ENCODE measurements at places on chromosomes 6 and 20.

GRCh38 chr6:46509063-46509462 lies 17.8 kb upstream of the RCAN2 start:
- DNase-seq, result no peak

DNA sequence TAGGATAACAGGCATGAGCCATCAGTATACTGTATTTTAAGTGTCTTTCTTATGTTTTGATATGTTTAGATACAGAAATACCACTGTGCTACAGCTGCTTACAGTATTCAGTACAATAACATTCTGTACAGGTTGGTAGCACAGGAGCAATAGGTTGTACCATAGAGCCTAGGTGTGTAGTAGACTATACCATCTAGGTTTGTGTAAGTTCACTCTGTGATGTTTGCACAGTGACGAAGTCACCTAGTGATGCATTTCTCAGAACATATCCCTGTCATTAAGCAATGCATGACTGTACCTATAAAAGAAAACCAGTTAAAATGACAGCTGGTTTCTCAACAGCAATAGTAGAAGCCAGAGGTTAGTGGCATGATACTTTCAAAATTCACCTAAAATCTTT lies 3.0 kb upstream of the ZBTB24 start:
- no peak for DNase-seq

DNA sequence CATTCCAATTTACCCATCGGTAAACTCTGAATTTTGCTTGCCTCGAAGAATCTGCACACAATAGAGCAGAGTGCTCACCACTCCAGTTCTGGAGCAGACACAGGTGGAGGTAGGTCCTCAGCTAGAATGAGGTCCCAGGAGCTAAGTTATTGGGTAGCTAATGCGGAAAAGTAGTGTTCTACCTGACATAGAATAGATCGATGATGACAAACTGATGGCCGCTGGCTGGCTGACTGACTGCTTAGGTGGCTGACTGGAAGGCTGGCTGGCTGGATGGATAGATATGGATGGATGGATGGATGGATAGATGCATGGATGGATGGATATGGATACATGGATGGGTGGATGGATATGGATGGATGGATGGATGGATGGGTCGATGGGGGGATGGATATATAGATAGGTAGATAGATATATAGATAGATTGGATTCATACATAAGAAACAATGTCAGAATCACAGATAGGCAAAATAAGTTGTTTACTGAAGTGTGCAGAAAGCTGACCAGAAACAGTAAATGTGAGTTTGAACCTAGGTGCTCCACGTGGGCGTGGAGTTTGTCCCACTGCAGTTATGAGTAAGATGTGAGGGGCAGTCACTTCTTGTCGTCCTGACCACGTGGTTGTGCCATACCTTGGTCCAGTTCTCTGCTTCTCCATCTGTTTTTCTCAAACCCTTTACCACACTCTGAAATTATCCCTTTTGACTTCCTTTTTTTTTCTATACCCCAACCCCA lies 62.1 kb downstream of the TBXT start:
- DNase-seq, result no peak

GRCh38 chr6:73388433-73388799 lies 6.2 kb upstream of the DDX43 start:
- DNase-seq, result no peak

DNA sequence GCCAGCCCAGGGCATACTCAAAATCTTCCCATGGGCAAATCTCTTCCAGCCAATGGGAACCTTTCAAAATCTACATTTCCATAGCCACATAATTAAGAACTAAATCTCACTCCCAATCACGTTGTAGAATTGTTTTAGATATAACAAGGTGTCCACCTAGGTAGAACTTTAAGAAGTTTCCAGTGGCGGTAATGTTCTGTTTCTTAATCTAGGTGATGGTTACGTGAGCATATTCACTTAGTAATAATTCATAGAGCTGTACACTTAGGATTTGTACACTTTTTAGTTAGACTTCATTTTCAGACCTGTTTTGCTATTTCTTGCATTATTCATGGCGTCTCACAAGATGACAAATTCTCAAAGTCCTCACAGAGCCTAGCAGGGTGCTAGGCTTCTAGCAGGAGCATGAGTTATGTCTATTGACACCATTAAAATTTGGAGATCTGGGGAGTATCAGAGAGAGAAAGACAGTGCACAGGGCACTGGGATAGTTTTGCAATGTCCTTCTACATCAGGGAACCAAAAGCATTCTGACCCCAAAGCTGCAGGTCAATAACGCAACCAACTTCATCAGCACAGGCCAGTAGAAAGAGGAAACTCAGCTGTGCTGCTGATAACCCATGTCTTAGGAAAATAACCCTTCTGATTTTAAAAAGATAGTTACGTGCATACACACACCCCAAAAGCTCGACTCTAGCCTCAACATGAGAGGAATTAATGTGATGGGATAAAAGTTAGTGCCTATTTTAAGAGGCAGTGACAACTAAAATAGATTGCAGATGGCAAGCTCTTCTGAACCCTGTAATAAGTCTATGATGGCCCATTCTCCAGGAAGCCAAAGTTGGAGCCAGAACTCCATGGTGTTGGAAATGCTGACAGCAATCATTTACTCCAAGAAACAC lies 518.1 kb upstream of the JARID2 start:
- DNase-seq, result peak; percentile 91

- DNase-seq, result no peak
Observed at GRCh38 chr6:26126394-26127235, 39.4 kb downstream of the HFE start.

- DNase-seq, result no peak
Observed at GRCh38 chr6:5199702-5200101, 61.0 kb downstream of the LYRM4 start.

GRCh38 chr6:43910638-43911353 lies 140.8 kb downstream of the VEGFA start:
- DNase-seq, result no peak

GRCh38 chr20:2379511-2380229 lies 1.0 kb upstream of the TGM6 start:
- DNase-seq, result no peak

DNA sequence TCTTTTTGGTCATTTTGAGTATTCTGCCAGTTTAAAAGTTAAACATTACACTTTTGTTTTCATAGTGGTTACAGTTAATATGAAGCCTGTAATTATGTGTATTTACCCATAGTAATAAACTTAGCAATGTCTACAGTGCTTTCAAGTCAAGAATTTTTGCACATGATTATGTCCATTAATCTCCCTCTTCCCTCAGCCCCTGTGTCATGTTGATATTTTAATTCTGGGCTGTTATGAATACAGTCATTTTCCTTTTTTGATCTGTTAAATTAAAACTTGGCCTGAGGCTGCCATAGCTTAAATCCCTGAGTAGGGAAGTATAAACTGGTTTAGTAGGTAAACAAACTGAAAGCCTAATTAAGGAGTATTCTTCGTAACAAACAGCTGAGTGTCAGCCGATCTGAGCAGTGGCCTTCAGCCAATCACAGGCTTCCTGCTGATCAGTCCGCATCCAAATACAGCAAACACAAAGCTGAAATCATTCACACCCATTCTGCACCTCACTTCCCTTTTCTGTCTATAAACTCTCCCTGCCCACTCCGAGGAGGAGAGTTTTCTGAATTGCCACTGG lies 9.5 kb upstream of the SFT2D1 start:
- DNase-seq, result peak; percentile 70

DNA sequence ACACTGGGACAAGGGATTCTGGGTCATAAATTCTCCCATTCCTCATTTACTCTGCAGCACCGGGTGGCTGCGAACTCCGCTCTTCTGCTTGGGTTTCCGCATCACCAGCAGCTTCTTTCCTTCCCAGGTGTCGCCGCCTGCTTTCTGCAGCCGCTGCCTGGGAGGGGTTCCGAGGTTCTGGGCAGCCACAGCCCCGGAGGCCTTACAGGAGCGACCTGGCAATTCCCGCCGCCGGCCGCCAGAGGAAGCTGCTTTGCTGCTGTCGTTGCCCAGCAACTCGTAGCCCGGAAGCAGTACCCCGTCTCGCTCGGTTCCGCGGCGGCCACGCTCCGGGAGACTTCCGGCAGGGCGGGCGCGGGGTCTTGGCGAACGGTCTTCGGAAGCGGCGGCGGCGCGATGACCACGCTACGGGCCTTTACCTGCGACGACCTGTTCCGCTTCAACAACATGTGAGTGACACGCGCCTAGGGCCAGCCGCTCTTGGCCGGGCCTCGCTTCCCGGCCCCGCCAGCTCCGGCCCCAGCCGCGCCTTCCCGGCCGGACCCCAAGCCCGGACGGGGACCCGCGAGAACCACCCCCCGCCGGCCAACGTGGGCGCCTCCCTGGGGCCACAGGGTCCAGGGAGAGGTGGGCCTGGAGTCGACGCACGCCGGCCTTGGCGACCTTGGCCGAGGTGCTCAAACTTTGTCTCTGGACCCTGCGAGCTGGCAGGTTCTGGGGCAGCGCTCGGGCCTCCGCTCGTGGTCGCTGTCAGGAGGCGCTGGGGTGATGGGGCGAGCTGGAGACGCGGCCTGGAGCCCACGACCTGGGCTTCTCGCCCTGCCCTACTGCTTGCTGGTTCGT lies at the start of gene NAA20:
NAA20 (plus strand) TSS at position 362 of the 843 bp plus-strand sequence; CDS start at position 397, 35 bp downstream.
- DNase-seq, result peak; percentile 89

DNA sequence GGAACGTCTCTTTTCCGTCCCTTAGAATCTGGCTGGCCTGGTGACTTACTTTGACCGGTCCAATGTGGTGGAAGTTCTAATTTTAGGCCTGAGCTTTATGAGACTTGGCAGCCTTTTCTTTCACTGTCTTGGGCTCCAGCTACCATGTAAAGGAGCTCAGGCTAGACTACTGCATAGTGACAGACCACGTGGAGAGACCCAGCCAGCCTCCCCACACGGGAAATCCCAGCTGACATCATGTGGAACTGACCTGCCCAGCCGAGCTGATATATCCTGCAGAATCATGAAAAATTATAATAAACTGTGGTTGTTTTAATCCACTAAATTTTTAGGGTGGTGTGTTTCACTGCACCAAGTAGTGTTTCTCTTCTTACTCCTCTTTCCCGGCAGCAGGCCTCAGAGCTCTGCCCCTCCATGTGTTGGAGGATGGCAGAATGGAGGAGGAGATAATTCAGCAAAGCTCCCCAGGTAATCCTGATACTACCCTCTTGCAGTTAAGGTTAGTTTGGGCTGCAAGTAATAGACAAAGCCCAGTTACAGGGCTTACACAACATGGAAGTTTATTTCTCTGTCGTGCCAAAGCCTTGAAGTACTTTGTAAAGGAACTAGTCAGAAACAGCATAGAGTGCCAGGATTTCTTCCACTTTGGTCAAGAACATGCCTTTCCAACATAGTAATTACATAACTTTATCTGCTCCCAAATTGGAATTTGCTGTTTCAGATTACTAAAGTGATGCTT lies 87.5 kb downstream of the SH3BGRL2 start:
- DNase-seq, result no peak

DNA sequence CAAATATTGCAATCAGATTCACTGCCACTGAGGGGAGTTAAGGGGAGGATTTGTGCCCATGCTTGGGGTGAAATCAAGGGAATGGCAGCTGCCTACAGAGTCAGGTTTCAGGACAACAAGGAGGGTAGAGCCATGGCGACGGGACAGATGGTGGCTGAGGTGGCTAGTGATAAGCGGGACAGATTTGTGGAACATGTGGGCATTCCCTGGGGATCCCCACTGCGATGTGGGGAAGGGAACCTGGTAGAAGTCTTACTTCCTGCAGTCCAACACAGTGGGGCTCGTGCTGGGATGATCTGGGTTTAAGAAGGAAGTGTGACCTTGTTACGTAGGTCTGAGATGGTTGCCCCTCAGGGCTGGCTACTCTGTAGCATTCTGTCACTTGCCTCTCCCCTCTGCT lies 292.0 kb upstream of the JARID2 start:
- DNase-seq, result no peak

- DNase-seq, result no peak
Observed at GRCh38 chr6:75794954-75795739, 46.1 kb downstream of the MYO6 start.

GRCh38 chr6:107342144-107342543 lies 117.2 kb downstream of the PDSS2 start:
- DNase-seq, result peak; percentile 1

Measured in CD14-positive monocyte (primary cell).